ACHN (cell line): ENCODE measurements at places on chromosomes 12 and 14.

DNA sequence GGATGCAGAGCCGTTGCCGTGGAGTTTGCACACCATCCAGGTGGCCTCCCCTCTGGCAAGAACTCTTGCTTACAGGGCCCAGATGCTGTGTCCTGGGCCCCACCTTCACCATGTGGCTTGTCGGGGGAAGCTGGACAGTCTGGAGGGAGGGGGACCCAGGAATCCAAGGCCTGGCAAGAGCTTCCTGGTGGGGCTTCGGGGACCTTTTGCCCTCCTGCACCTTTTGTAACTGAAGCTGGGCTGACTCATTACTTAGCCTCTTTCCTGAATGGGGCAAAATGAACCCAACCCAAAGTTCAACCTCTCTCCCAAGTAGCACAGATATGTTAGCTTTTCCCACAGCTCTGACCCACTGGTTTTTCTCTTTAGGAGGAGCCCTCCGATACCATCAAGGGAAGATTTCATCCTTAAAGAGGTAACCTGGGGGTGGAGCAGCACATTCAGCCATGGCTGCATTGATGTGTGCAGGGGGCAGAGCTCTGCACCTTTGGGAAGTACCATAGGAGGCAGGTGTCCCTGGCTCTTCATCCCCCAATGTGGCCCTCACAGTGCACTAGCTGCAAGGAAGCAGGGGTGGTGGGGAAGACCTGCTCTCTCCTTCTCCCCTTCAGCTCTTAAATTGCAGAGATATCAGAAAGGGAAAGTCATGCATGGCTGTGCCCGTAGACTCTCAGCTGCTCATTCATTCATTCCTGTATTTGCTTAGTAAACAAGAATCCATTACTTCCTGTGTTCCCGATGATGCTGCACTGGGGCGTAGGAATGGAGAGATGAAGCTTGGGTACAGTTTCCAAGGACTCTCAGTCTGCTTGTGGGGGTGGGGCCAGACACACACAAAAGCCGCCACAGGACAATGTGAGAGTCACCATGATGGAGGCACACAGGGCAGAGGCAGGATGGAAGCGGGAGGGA, 13.0 kb downstream of the MVK start:
- no peak for DNase-seq

- DNase-seq, result no peak
These were observed 622.9 kb downstream of the DIO2 start for GRCh38 chr14:79588398-79588797.

GRCh38 chr14:35414365-35414764, 9.8 kb upstream of the NFKBIA start:
- DNase-seq, result peak; percentile 17

DNA sequence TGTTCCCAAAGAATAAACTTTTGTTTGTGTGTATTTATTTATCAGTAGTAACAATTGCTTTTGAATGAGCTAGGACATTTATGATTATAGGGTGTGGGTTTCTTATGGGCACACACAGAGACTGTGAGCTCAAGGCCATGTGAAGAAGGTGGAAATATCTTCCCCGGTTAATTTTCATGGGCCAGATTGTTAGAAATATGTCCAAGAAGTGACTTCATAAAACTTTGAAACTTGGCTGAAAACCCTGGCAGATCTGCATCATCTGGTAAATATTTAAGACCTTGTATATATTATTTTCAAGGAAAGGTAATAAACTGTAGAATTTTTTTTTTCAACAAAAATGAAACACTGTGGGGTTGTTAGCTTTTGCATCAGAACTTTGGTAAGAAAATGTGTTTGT, 53.5 kb upstream of the RNU6-8 start:
- DNase-seq, result no peak

DNA sequence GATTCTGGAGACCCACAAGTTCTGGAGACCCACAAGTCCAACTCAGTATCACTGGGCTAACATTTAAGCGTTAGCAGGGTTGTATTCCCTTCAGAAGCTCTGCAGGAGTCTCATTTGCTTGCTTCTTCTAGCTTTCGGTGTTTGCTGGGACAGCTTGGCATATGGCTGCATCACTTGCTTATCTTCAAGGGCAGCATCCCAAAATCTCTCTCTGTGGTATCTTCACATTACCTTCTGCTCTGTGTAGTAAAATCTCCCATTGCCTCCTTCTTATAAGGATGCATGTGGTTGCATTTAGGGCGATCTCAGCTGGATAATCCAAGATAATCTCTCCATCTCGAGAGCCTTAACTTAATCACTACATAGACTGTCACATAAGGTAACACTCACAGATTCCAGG, 7.3 kb upstream of the CNTN1 start:
- DNase-seq, result no peak

DNA sequence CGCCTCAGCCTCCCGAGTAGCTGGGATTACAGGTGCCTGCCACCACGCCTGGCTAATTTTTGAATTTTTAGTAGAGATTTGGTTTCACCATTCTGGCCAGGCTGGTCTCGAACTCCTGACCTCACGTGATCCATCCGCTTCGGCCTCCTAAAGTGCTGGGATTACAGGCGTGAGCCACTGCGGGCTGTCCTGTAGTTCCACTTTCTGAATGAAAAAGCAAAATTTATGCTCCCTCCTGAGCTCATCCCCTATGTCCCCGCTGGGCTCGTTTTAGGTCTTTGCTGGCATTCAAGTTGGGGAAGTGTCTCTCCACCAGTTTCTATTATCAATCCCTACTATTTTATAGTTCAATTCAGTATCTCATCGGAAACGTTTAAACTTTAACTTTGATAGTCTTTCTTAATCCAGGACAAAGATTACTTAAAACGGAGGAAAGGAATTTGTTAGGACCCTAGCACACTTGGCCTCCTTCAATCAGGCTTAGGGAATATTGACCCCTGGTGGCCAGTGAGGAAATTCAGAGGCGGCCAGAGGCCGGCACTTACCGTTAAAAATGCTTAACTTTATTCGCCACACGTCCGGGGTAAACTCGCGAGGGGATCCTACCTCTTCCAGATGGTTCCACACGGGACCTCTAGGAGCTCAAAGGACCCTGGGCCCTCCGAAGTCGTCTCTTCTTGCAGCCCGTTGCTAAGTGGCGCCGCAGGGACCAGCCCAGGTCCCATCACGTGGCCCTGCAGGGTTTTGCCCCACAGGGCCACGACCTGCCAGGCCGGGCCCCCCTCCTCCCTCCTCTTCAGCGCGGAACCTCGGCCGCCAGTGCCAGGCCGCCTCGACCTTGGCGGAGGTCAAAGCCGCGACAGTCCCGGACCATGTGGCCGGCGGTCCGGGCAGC, 11.4 kb upstream of the DNAL1 start:
- peak; percentile 75 for DNase-seq

DNA sequence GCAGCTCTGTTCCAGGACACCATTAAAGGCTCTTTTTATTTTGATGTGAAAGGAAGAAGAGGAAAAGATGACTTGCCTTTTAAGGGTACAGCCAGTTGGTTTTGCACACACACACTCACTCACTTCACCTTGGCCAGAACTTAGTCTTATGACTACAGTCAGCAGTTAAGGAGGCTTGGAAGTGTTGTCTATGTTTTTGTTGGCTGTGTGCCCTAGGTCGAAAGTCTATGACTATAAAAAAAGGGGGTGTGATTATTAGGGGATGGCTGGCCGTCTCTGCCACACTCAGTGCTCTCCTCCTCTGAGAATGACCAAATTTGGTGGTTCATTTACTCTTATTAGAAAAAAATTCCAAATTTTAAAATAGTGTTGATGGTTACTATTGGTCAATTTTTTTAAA, 139.5 kb upstream of the OTX2 start:
- no peak for DNase-seq

GRCh38 chr12:19431407-19432308, 7.6 kb upstream of the AEBP2 start:
- peak; percentile 42 for DNase-seq

DNA sequence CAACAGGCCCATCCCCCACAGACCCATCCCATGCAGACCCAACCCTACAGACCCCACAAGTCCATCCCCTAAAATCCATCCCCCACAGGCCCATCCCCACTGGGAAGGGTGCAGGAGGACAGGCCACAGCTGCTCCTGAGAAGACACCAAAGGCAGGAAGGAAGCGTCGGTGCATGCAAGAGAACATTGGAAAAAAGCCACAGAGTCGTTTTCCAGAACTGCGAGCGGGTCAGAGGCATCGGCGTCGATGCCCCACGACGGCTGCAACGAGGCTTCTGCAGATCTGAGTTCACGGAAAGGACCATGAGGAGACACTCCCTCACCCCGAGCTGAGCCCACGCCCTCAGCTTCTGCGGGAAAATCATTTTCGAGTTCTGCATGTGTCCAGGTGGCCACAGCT, 59.6 kb upstream of the GALNT9 start:
- no peak for DNase-seq

GRCh38 chr12:67506739-67507138, 141.8 kb upstream of the DYRK2 start:
- no peak for DNase-seq

- DNase-seq, result peak; percentile 67
These were observed 4.7 kb upstream of the TUBA1C start for GRCh38 chr12:49260166-49260565.

DNA sequence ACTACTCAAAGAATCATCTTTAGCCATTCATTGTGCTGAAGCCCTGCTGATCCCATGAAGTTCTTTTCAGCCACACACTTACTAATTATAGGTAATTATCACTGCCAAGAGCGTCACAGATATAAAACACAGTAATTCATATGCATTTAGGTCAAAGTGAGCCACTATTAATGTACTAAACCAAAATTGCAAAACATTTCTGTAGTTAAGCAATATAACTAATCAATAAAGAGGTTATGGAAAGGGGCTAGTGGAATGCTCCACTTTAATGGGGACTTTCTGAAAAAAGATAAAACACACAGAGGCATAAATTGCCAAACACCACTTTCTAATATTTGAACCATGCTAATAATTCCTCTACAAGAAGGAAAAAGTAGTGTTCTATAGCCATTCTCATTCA, 6.8 kb upstream of the CEP128 start:
- no peak for DNase-seq

- DNase-seq, result peak; percentile 88
These were observed 12.4 kb downstream of the LUM start for GRCh38 chr12:91098941-91099340.

DNA sequence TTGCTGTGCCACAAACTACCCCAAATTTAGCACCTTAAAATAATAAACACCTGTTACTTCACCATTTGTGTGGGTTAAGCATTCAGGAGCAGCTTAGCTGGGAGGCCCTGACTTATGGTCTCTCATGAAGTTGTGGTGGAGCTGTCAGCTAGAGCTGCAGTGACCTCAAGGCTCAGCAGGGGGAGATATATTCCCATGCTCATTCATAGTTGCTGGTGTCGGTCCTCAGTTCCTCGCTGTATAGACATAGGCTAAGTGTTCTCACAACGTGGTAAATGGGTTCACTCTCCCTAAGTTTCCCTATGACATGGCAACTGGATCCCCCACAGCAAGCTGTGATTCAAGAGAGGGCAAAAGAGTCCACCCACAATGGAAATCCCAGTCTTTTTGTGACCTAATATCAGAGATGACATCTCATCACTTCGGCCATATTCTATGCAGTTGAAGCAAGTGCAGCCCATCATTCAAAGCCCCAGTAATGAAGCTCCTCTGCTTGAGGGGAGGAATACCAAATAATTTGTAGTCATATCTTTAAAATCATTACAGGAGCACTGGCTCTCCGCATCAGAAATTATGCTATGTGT, 41.1 kb downstream of the PRB3 start:
- DNase-seq, result peak; percentile 64

- no peak for DNase-seq
These were observed 263.9 kb upstream of the RTL1 start for GRCh38 chr14:101167428-101167827.

DNA sequence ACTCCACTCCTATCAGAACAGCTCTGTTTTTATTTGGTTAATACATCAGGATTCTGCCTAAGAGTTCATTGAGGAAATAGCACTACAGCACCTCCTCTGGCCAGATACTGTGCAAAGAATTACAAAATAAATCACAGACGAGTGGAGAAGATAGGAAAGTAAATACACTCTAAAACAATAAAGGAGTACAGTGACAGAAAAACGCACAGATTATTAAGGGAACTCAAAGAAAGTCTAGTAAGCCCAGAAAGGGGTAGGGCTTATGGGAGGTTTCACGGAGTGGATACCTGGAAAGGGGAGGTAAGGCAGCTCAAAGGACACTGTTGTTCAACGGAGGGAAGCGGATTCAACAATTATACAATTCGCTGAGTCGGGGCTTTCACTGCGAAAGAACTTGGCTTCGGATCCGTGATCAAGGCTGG, 5.5 kb downstream of the OR10AD1 start:
- DNase-seq, result peak; percentile 79

- DNase-seq, result no peak
These were observed 904 bp upstream of the PAPOLA start for GRCh38 chr14:96501217-96501739.

DNA sequence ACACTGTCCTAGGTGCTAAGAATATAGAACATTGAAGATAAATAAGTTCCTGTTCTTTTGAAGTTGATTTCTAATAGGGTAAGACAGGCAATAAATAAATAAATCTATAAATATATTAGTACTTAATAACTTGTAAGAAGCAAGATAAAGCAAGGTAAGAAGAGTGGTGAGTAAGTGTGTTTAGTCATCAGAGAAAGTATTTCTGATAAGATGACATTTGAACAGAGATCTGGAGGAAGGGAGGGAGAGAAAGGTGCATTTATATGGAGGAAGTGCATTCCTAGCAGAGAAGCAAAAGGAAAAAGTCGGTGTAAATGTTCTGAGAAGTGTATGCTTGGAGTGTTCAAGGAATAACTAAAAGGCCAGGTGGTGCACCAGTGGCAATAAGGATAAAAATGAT, 184.4 kb upstream of the GRIP1 start:
- no peak for DNase-seq

- DNase-seq, result peak; percentile 61
These were observed 100.6 kb downstream of the DACT1 start for GRCh38 chr14:58738189-58738836.

DNA sequence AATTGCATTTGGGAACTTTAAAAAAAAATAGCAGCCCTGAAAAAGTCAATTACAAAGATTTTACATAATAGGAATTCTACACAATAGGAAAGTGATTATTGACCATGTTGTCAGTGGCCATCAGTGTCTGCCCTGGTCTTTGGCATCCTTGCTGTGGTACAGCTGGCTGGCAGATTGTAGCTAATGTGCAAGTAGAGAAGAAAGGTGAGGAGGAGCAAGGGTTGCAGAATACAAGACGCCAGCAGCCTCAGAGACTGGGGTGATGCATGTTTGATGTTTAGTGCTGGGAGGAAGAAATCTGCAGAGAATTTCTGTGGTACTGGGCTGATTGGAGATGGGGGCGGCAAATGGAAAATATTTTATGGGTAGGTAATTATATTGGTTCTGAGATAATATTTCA, 322.9 kb downstream of the TMEM117 start:
- no peak for DNase-seq
